ENCODE measurements at places on chromosomes 4 and X.

DNA sequence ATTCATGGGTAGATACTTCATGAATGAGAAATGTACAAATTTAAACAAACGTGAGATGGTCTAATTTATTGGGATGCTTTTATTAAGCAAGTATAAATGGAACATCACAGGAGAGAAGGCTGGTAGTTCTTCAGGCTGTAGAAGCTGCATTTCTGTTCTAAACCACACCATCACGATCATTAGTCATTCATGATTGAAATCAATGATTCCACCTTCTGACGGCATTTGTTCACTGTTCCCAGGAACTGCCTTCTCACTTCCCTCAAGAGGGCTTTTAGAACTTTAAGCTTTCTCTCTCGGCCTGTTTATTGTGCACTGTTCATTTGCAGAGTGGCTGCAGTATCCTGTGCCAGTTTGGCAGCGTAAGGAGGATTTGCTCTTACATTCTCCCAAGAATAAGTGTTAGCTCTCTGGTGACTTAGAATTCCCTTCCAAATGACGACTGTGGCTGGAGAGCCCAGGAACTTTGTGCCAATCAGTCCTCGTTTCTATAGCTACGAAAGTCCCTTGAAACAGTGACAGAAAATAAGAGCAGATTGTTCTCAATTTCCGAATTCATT lies 54.7 kb downstream of the MFAP3L start:
- no peak for DNase-seq

GRCh38 chr4:1822568-1823544 lies 29.8 kb downstream of the FGFR3 start:
- no peak for DNase-seq

DNA sequence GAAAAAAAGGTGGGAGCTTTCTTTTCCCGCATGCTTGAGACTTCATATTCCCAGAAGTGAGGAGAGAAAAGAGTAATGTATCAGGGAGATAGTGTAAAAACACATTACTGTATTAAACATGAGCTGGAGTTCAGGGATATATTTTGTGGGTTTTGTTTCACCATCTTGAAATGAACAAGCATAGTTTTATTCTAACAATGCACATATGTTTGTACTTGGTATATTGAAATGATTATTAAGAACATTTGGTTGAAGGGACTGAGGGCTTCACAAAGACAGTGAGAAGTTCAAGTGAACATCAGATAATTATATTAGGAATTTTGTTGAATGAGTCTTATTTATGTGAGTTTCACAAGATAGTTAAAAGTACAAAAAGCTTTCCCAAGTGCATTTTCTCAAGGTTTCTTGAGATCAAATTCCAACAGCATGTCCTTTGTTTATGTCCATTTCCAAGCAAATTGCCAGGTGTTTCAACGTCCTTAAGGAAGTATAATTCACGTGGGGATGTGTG lies 368.8 kb downstream of the ANKRD50 start:
- no peak for DNase-seq

- no peak for DNase-seq
Observed at GRCh38 chr4:148632476-148632875, 190.3 kb upstream of the NR3C2 start.

- no peak for DNase-seq
Observed at GRCh38 chrX:75131973-75132627, 24.0 kb downstream of the ABCB7 start.

GRCh38 chr4:157992038-157992705 lies 180.7 kb downstream of the GASK1B start:
- no peak for DNase-seq

DNA sequence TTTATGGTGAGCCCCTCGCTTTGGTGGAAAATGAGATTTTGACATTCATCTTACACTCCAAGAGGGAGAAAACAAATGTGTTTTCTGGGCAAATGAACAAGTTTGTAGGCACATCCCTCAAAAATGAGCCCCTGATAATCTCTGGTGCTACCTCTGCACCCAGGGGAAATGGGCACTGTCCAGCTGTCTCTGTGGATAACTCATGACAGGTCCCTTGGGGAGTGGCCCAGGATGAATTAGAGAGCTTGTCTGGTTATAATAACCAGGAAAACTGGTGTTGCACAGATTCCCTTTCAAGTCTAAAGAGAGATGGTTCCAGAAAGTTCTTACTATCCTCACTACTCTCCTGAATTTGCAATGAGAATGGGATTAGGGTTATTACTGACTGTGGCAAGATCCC lies 7.5 kb downstream of the RASL11B start:
- no peak for DNase-seq

GRCh38 chr4:56627985-56628384 lies 53.1 kb downstream of the HOPX start:
- DNase-seq: no peak

DNA sequence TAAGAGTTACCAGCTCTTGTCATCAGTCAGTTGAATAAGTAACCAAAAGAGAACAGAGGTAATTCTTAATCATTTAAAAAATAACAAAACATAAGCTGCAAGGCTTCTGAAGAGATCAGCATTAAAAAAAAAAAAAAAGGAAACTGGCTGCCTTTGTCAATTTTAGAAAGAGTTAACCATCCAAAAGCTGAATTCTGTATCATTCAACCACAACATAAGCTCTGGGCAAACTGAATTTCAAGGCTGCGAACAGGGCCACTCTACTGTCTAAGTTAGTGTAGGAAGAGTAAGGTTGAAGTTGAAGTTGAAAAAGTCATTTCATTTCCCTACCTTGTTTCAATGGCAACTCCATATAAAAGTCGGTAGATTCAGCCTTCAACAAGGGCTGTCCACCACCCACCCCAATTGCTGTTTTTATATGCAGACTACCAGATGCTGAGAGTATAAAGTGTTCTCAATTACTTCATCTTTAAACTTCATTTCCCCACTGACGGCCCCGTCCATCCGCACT lies 1.1 kb upstream of the LIN54 start:
- no peak for DNase-seq

- DNase-seq: no peak
Observed at GRCh38 chr4:94650690-94651089, 107.1 kb upstream of the BMPR1B start.
